Keratinocyte (primary cell): ENCODE measurements at places on chromosomes 11 and 22. TPM values are rescaled to one million over a fixed set of nuclear protein-coding genes. Genes with fewer than 3 reads are reported as not detected.

The ABCC8 gene
- polyA plus RNA-seq: not detected in 3 replicates

GRCh38 chr11:66868726-66869566 lies 12.1 kb downstream of the LRFN4 start:
- DNase-seq: no peak

- DNase-seq: no peak
Measured at GRCh38 chr11:14775897-14776296, 116.1 kb downstream of the CYP2R1 start.

The OR6T1 gene
- polyA plus RNA-seq: not detected in 3 replicates

GRCh38 chr11:1936072-1936780 lies 10.9 kb upstream of the MRPL23 start:
- no peak for DNase-seq

The POU2AF1 gene
- polyA plus RNA-seq: 0.21 TPM in 1 of 3 replicates, not detected in the others

DNA sequence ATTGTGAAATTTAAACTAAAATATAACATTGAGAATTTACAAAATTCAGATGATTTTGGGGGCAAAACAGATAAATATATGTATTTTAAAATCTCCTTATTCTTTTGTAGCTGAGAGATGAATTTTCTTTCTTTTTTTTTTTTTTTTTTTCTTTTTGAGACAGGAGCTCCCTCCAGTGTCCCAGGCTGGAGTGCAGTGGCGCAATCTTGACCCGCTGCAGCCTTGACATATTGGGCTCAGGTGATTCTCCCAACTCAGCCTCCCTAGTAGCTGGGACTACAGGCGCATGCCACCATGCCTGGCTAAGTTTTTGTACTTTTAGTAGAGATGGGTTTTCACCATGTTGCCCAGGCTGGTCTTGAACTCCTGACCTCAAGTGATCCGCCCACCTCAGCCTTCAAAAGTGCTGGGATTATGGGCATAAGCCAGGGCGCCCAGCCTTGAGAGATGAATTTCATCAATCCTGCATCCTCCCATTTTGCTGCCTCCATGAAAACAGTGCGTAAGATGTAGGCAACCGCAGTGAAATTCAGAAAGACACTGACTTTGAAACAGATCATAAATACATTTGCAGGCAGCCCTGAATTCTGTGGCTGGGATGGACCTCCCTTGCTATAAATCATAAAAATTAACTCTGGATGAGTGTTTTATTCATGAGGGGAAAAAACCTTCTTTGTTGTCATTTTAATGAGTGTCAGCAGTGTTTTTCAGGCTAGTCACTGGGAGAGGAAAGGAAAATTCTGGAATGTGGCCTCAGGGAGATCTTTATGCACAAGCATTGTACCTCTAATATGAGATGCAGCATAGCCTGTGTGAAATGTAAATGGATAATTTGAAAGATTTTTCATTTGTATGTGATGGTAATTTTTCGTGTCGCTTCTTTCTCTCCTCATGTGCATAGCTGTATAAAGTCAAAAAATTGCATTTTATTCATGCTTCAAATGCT lies 14.4 kb downstream of the ELMOD1 start:
- no peak for DNase-seq

DNA sequence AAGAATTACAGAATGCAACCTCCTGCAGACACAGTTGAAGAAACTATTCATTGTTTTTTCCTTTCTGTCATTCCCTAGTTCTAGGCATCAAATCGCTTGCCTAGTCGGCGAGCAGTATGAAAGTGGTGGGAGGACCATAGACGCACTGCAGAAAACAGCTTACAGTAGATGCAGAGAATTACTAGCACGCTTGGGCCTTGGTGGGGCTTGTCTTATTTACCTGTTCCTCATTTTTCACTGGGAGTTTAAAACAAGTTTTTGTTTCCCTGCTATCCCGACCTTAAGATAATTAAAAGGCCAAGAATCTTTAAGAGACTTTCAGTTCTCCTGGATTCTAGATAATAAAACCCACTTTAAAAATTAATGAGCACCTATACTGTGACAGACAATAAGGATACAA lies 713 bp upstream of the ARL14EP start:
- DNase-seq: no peak

The BLID gene
- polyA plus RNA-seq: 0.18 TPM in 1 of 3 replicates, not detected in the others
